ENCODE measurements at places on chromosomes 5 and 9.
A peak's percentile ranks its signal among the peaks of the same experiment; 100 is the strongest.

DNA sequence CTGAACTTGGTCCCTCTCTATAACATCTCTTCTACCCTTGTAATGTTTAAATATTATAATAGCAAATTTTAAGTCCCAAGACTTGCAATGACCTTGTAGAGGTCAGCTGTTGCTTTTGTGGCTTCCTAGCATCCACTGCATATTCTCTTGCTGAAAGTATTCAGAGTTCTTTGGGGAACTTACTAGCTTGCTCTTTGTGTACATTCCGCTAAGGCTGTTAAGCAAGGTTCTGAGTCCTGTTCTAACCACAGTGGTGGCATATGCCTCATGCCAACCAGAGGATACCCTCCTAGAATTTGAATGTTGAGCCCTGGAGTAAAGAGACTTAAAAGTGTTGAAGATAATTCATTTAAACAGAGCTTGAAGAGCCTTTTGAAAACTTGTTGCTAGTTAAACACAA lies 570.9 kb downstream of the TLE1 start:
- DNase-seq = no peak

GRCh38 chr5:8714861-8715260 lies 831.0 kb downstream of the SEMA5A start:
- no peak for DNase-seq

- DNase-seq = no peak
Observed at GRCh38 chr5:110517396-110517795, 209.1 kb downstream of the TMEM232 start.

- peak; percentile 50 for DNase-seq
Observed at GRCh38 chr5:135814316-135814715, 20.1 kb upstream of the SLC25A48 start.

GRCh38 chr5:158133369-158133768 lies 274.4 kb upstream of the CLINT1 start:
- DNase-seq = no peak

- no peak for DNase-seq
Observed at GRCh38 chr9:106878081-106878837, 15.3 kb downstream of the ZNF462 start.

- peak; percentile 54 for DNase-seq
Observed at GRCh38 chr9:70044490-70045307, 1.1 kb downstream of the MAMDC2 start.

- peak; percentile 23 for DNase-seq
Observed at GRCh38 chr5:55427157-55427556, 107.6 kb downstream of the PLPP1 start.

- DNase-seq = no peak
Observed at GRCh38 chr5:6737043-6737941, 24.1 kb downstream of the TENT4A start.

DNA sequence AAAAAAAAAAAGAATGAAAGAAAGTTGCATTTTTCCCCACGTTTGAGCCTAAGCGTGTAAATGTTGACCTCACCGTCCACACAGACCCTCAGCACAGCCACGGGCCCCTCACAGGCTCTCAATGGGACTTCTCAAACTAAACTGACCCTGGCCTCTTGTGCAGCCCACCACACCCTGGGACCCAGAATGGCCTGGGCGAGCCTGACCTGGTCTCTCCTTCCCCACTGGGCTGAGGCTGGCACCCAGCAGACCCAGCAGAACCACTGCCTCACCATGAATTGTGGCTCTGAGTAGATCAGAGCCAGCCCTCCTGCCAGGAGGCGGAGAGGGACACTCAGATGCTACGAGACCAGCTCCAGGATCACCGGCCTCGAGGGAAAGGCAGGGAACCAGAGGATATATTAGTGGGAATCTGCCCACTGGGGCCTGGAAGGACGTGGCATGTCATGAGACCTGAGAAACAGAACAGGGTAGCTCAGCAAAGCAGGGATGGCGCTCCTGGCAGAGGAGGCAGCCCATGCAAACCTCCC lies 124.4 kb downstream of the ZNF354C start:
- DNase-seq = no peak

DNA sequence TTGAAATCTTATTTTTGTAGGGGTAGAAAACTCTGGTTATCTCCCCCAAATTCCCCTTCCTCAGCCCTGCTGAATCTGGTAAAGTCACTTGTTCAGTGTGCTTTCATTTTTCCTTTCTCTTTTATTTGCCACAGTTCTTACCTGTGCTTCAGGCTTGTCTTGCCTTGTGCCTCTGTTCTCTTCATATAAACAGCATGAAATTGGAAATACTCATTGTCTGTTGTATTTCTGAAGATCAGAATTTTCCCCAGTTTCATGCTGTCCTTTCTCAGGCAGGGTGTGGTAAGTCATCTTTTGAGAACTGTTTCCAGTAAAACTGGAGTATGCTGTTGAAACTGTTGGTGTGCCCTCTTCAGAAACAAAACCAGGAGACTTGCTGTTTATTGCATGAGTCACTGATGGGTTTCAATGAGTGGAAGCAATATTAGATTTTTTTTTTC lies 7.0 kb downstream of the PAM start:
- no peak for DNase-seq

GRCh38 chr9:95230046-95230445 lies 87.5 kb downstream of the FANCC start:
- DNase-seq = peak; percentile 28

DNA sequence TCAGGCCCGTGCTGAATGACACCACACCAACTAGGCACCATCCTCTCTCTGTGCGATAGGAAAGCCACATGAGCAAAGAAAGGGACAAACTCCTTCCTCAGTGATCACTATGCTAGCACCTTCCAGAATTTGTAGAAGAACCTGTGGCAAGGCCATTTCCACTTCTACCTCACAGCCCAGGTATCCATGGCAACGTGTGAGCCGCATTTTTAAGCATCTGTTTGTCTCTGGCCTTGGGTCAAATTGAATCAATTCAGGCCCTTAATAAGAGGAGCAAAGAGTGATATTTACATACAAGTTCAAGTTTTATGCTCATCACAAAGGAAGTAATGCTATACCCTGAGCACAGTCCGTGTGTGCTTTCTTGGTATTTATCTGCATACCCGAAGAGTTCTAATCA lies 179.3 kb downstream of the SLC12A2 start:
- no peak for DNase-seq

- DNase-seq = no peak
Observed at GRCh38 chr9:89441655-89441970, 56.3 kb downstream of the SEMA4D start.

- DNase-seq = no peak
Observed at GRCh38 chr5:1732945-1733344, 66.7 kb downstream of the MRPL36 start.

GRCh38 chr9:108885643-108886348 lies 23.7 kb downstream of the ACTL7A start:
- DNase-seq = peak; percentile 92

- peak; percentile 68 for DNase-seq
Observed at GRCh38 chr5:58891086-58891970, 308.5 kb downstream of the RAB3C start.

DNA sequence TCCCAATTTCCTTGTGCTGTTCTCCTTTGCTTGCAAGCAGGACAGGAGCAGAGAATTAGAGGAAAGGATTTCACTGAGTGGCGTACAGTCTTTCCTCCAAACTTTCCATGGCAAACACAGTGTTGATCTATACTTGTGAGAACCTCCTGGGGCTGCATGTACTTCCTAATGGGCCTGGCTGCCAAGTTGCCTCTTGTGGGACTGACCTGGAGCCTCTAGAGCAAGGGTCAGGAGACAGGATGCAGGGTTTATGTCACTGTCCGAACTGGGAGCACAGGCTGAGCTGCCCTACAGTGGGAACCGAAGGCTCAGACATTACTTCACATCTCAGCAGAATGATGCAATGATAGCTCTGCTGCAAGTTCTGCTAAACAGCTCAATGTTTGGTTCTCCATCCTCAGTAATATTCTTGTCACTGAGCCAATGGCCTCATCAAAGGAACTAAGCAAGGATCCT lies 102.3 kb downstream of the ENC1 start:
- DNase-seq = peak; percentile 55

DNA sequence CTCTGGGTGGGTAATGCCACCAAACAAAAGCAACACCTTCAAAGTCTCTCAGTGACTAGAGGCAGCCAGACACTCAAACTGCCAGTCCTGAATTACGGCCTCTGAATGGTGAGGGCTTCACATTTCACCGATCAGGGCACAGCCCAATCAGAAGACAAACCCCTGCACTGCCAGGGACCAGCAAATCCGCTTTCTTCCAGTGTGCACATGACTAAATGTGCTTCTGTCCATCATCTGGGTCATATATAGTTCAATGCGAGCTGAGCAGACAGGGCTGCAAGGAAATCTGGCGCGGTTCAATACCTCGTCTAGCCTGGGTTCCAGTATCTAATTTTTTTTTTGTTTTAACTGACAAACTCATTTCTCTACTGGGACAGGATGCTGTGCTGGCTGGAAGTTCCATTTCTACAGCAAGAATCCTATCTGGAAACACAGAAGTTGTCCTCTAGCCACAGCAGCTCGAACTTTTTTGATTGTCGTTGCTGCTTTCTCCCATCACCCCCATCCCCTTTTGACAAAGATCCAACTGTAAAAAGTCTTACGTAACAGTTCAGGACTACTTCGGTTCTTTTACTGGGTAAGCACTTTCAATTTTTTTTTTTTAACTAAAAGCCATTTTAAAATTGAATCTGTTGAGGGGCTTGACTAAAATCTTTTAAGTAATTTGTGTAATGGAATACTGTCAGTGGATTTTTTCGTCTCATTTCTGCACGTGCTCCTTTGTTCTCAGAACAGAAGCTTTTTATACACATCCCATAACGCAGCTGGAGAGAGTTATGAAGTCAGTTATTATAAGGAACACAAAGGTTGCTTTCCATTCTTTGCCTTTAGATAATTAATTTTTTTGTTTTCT lies 112.7 kb downstream of the NR6A1 start:
- peak; percentile 86 for DNase-seq

DNA sequence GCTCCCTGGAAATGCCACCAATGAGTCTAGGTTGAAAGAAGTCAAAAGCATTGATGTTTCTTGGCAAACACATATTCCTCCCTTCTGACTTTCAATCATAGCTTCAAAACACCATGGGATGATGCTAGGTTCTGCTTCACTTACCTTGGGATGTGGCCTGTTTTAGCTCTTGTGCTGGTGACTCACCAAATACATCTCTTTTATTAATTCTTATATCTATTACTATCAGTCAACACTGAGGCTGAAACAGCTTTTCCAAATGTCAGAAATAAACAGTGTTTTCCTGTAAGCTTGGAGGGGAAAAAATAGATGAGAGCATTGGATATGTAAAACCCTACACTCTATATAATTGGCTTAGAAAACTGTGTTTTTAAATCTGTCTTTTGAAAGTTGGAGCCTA lies 245.4 kb upstream of the NREP start:
- DNase-seq = no peak

GRCh38 chr9:106757514-106757913 lies 105.5 kb upstream of the ZNF462 start:
- no peak for DNase-seq

DNA sequence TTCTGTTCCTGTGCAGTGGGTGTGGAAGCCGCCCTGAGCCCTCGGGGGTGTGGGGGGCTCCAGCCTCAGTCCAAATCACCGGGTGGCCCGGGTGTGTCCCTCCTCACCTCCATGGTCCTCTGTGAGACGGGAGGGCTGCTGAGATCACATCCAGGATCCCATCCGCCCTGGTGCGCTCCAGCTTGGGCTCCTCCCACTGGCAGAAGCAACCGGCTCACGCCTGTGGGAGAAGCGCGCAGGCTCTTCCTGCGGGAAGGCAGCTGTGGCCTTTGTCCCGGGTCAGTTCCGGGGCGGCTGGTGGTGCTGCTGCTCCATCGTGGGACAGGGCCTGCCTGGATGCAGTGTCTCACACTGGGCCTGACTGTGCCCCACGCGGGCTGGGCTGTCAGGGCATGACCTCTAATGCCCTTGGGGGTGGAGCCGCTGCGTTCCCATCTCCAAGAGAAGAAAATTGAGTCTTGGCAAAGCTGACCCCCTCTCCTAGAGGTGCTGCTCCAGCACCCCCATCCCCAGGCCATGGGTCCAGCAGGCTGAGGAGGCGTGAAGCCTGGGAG lies 18.5 kb downstream of the OLFM1 start:
- DNase-seq = no peak

DNA sequence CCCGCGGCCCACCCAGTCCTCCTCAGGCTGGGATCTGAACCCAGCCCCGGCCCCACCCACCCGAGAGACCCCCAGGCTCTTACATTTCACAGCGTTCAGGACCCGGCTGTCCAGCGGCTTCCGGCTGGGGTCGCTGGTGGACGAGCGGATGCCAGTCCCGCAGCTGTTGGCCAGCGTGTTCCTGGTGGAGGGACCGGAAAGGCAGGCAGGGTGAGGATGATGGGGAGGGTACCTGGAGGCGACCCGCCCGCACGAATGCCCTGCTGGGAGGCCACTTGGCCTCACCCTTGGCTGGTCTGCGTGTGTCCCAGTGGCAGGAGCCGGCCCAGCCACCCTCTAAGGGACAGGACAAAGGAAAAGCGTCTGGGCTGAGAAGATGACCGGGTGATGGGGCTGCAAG lies 51.9 kb upstream of the UBAC1 start:
- DNase-seq = no peak

DNA sequence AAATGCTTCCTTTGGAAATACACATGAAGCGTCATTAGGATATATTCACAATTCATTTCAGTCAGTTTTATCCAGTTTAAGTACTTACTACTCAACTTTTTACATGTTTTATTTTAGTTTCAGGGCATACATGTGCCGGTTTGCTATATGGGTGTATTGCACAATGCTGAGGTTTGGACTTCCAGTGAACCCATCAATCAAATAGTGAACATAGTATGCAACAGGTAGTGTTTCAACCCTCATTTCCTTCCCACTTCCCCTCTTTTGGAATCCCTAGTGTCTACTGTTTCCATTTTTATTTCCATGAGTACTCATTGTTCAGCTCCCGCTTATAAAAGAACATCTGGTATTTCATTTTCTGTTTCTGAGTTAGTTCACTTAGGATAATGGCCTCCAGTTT lies 74.7 kb downstream of the TMEM161B start:
- DNase-seq = no peak

DNA sequence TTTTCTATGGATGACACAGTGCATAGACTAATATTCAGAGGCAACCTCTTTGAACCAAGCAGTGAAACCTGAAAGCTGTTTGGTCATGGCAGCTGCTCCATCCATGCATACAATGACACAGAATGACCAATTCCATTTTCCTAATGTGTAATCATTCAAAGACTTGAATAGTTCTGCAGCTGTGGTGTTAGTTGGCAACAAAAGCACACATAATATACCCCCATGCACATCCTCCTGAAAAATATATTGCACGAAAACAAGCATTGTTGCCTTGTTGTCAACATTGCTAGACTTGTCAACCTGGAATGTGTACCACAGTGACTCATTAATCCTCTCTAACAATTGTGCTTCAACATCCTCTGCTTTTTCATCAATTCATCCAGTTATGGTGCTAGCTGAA lies 71.0 kb upstream of the SEMA6A start:
- DNase-seq = no peak

DNA sequence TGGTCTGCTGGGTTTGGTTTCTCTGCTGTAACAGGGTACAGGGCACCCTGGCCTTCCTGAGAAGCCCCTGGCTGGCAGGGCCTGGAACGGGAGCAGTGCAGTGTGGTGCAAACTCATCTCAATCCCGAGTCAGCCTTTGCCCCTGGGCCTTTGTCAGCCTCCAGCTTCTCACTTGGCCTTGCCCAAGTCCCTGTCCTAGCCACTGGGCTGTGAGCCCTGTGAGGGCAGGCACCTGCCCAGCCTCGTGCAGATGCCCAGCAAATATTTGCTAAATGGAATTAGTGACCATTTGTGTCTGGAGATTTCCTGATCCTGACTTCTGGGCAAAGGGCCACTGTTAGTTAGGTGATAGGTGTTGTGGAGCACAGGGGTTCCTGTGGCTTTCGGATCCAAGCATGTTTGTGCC lies 13.0 kb downstream of the RGS3 start:
- DNase-seq = peak; percentile 2
